ENCODE measurements at places on chromosomes 3 and 15. TPM values are rescaled to one million over a fixed set of nuclear protein-coding genes. Genes with fewer than 3 reads are reported as not detected.

DNA sequence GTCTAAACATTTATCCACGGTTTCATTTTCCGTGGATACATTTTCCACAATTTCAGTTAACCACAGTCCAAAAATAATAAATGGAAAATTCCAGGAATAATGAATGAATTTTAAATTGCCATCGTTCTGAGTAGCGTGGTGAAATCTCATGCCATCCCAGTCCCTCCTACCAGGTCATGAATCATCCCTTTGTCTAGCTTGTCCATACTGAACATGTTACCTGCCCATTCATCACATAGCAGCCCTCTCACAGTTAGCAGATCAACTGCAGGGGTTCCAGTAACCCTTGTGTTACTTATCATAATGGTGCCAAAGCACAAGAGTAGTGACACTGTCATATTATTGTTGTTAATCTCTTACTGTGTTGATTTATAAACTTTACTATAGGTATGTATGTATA, 124.5 kb downstream of the GSK3B start:
- H3K4me1 ChIP-seq = peaks cover 4% of the 10 kb centered on the region
- DNase-seq = no peak
- H3K27ac ChIP-seq = no peak overlapping the region

CPN2 gene
- total RNA-seq = 1.1 TPM

DNA sequence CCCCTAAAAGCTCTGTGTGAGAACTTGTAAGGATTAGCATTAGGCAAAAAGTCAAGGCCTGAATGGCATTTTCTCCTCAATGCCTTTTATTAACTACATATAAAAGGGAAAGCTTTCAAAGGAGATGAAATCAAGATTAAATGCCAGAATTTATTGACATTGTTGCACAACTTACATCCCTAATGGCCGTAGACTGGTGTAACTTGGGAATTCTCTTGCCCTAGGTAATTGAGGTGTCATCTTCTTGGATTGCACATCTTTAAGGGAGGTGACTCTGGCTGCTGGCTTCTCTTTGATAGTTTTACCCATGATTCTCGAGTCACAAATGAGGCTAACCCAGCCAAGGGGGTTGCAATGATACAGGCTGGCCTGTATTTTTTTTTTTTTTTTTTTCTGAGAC, 249.1 kb downstream of the TBL1XR1 start:
- no peak overlapping the region for H3K4me3 ChIP-seq
- no peak overlapping the region for H3K27ac ChIP-seq
- no peaks in the 10 kb centered on the region for H3K36me3 ChIP-seq
- no peak for DNase-seq

DNA sequence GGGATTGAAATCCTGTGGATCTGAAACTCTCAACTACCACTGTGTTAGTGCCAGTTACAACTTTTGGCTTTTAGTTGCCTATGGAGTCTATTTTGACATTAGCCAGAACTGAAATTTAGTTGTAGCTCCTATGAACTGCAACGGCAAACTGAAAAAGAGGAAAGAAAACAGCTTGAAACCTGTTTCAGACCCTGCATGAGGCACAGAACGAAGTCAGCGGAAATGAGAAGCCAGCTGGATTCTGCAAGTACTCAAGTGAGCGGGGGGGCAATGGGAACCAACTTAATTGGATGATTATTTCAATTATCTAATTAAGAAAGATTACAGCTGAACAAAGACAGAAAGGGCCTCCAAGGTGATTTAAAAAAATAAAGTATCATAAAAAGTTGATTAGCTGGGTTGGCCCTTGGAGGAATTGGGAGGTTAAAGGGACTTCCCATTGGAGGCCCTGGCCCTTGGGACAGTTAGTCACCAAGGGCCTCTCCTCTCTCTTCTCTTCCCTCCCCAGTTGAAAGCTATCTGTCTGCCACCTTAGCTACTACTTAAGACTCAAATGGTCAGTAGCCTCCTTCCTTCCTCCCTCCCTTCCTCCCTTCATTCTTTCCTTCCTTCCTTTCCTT, 352.1 kb downstream of the SHQ1 start:
- H3K4me1 ChIP-seq = no peaks in the 10 kb centered on the region
- no peaks in the 10 kb centered on the region for H3K27me3 ChIP-seq
- no peak for DNase-seq
- no peaks in the 10 kb centered on the region for H3K36me3 ChIP-seq

DNA sequence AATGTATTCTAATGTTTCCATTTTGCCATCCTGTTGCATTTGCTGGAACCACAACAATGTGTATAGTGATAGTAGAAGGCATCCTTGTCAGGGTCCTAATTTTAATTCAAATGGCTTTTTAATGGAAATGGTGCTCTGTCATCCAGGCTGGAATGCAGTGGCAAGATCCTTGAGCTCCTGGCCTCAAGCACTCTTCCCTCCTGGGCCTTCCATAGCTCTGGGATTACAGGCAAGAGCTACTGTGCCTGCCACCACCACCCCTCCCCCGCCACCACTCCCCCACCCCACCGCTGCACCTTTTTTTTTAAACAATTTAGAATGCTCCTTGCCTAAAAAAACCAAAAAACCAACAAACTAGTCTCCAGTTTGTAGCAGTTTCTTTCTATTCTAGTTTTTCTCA, 15.2 kb upstream of the IQCF6 start:
- H3K4me3 ChIP-seq = no peak overlapping the region
- H3K4me1 ChIP-seq = no peaks in the 10 kb centered on the region
- no peaks in the 10 kb centered on the region for H3K27me3 ChIP-seq
- H3K36me3 ChIP-seq = no peaks in the 10 kb centered on the region
- no peak for DNase-seq
- no peak overlapping the region for H3K27ac ChIP-seq

Data from testis (tissue), 5 donors.